ENCODE measurements at places on chromosomes 12 and 14. TPM values are rescaled to one million over a fixed set of nuclear protein-coding genes. Genes with fewer than 3 reads are reported as not detected.

DNA sequence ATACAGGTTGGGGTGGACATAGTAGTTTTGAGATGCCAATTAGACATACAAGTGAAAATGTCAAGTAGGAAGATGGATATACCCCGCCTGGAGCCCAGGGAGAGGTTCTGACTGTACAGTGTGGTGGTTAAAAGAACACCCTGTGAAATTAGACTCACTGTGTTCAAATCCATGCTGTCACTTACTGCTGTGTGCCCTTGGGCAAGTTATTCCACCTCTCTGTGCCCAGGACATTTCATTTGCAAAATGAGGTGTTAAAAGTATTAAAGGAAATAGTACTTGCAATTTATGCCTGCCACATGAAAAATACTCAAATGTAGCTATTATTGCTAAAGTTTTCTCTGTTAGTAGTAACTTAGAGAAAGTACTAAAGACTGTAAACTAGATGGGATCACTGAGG lies 18.5 kb downstream of the GALNT4 start:
- peaks cover 14% of the 10 kb centered on the region for H3K4me1 ChIP-seq
- H3K36me3 ChIP-seq: peaks cover 26% of the 10 kb centered on the region
- no peak overlapping the region for H3K27ac ChIP-seq
- no peak for DNase-seq
- H3K4me3 ChIP-seq: no peak overlapping the region
- no peaks in the 10 kb centered on the region for H3K27me3 ChIP-seq

- no peak overlapping the region for H3K27ac ChIP-seq
- H3K36me3 ChIP-seq: no peaks in the 10 kb centered on the region
- no peak overlapping the region for H3K4me3 ChIP-seq
- no peak for DNase-seq
- peaks cover 5% of the 10 kb centered on the region for H3K4me1 ChIP-seq
These were observed 34.1 kb upstream of the ATP23 start for GRCh38 chr12:57907281-57907680.

GRCh38 chr12:49208146-49208545 lies 19.3 kb upstream of the TUBA1A start:
- H3K27me3 ChIP-seq: peaks cover 2% of the 10 kb centered on the region
- H3K4me1 ChIP-seq: no peaks in the 10 kb centered on the region
- H3K36me3 ChIP-seq: no peaks in the 10 kb centered on the region
- no peak overlapping the region for H3K4me3 ChIP-seq
- H3K27ac ChIP-seq: no peak overlapping the region
- DNase-seq: no peak

DNA sequence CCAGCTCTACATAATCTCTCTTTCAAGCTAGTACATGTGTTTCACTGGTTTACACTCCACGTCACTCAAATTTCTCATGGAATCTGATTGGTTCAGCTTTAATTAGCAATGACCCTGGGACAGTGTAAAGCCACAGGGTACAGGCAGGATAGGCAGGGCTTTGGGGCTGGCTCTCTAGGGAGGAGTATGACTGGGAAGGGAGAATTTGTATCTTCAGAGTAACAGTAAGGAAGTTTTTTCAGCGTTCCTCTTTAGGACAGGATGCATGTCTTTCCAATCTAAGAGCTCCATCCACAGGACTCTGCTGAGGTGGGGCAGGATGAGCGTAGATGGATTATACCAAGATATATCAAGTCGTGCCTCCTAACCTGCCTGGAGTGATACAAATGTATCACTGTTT lies 112.0 kb upstream of the CLEC14A start:
- H3K4me1 ChIP-seq: no peaks in the 10 kb centered on the region
- no peak for DNase-seq
- no peaks in the 10 kb centered on the region for H3K27me3 ChIP-seq
- no peak overlapping the region for H3K4me3 ChIP-seq

DNA sequence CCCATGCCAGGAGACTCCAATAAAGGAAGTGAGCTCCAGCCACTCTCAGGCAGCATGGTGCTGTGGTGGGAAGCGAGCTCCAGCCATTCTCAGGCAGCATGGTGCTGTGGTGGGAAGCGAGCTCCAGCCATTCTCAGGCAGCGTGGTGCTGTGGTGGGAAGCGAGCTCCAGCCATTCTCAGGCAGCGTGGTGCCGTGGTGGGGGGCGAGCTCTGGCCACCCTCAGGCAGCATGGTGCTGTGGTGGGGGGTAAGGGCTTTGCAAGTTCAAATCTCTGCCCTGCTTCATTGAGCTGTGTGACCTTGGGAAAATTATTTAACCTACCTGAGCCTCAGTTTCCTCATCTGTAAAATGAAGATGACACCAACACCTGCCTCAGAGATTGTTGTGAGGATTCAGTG lies 975.1 kb downstream of the BCL11B start:
- no peaks in the 10 kb centered on the region for H3K36me3 ChIP-seq
- H3K27ac ChIP-seq: no peak overlapping the region
- H3K27me3 ChIP-seq: no peaks in the 10 kb centered on the region
- H3K4me1 ChIP-seq: peaks cover 2% of the 10 kb centered on the region
- DNase-seq: no peak
- no peak overlapping the region for H3K4me3 ChIP-seq

DNAI7 gene
- total RNA-seq: not detected
